ENCODE measurements at places on chromosomes 11 and 22.

DNA sequence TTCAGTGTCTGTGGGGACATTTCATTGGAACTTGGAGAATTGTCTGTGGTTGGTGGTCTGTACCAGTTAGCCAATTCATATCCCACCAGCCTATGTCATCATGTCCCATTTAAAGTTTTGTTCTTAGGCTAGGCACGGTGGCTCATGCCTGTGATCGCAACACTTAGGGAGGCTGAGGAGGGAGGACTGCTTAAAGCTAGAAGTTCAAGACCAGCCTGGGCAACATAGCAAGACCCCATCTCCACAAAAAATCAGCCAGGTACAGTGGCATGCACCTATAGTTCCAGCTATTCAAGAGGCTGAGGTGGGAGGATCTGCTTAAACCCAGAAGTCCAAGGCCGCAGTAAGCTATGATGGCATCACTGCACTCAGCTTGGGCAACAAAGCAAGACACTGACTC lies 55.6 kb upstream of the CCND1 start:
- no peak for DNase-seq

DNA sequence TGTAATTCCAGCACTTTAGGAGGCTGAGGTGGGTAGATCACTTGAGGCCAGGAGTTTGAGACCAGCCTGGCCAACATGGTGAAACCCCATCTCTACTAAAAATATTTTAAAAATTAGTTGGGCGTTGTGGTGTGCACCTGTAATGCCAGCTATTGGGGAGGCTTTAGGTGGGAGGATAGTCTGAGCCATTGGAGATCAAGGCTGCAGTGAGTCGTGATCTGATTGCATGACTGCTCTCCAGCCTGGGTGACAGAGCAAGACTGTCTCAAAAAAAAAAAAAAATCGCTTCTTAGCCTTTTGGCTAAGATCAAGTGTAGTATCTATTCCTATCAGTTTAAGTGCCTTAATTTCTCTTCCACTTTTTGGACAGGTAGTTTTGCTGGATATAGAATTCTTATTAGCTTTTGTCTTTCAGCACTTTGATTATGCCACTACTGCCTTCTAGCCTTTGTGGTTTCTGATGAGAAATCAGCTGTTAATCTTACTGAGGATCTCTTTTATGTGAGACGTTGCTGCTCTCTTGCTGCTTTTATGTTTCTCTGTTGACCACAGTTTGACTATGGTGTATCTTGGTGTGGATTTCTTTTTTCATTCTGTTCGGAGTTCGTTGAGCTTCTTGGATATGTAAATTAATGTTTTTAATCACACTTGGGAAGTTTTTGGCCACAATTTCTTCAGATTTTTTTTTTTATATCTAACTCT lies 24.7 kb downstream of the CHEK1 start:
- DNase-seq, result no peak

GRCh38 chr11:9251311-9251710 lies 13.8 kb downstream of the DENND5A start:
- DNase-seq, result no peak

- no peak for DNase-seq
These were observed 772 bp downstream of the SBF1 start for GRCh38 chr22:50473855-50474671.

GRCh38 chr22:31161386-31161785 lies 1.4 kb downstream of the RNF185 start:
- DNase-seq, result no peak

DNA sequence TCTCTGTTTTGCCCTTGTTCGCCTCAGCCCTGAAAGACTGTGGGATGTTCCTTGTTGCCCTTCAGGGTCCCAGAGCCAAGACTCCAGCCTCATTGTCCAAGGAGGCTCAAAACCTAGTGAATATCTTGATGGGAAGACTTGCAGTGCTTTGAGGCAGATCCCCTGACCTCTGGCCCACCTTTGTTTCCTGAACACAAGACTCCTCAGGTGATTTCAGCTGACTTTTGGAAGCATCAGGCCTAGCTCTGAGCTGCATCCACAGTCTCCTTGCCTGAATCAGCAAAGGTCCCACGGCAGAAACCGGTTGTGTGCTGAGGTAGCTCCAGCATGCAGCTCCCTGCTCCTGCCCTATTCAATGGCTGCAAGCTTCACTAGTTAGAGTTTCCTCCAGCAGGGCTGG lies 159.3 kb upstream of the B3GAT1 start:
- no peak for DNase-seq

DNA sequence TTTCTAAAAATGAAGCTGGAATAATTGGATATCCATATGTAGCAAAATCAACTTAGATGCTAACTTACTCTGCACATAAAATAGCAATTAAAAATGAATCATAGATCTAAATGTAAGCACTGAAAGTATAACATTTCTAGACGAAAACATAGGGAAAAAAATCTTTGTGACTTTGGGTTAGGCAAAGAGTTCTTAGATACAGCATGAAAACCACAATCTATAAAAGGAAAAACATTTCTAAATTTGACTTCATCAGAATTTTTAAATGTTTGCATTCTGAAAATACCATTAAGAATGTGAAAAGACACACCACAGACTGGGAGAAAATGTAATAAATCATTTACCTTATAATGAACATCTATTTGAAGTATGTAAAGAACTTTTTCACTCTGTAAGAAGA lies 128.8 kb downstream of the APIP start:
- no peak for DNase-seq

GRCh38 chr22:42635531-42635930 lies 4.9 kb downstream of the ATP5MGL start:
- no peak for DNase-seq

- DNase-seq, result no peak
These were observed 6.4 kb downstream of the FADD start for GRCh38 chr11:70209391-70209912.

GRCh38 chr11:66287211-66287888 lies 1.6 kb downstream of the YIF1A start:
- no peak for DNase-seq

DNA sequence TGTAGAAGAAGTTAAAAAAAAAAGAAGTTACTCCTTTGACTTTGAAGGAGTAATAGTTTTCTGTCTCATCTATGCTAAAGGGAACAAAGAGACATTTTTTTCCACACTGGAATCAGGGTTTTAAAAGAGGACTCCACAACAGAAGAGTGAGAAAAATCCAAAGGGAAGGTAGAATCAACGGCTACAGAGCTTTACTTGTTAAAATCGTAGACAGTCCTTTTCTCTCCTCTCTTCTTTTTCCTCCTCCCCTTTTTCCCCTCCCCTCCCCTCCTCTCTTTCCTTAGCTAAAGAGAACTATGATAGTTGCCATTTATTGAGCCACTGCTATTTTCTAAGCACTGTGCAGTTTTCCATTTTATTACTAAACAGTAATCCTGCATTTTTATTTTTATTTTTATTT lies 29.2 kb downstream of the DDIAS start:
- no peak for DNase-seq

DNA sequence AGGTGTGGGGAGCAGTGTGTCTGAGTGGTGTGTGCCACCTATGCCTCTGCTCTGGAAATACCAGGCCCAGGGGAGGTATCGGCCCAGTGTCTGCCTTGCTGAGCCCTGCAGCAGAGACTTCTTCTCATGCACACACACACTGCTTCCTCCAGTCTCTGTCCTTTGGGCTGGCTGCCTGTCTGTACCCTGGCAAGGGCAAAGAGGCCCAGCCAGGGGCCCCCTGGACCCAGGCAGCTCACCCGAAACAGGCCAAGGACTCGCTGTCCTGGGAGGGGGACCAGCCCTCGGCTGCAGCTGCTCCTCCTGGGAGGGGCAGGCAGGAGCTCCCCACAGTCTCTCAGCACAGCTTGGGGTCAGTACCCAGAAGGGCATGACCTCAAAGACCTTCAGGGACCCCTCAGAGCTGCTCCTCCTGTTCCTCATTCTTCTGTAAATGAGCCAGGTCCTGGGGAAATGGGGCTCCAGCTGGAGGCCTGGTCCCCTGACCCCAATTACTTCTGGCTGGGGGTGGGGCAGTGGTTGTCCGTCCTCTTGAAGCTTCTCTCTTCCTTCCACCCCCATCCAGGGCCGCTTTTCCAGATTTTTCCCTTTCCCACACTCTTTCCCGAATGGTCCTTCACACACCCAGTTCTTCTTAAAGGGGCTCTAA lies 24.5 kb upstream of the ALX4 start:
- DNase-seq, result no peak

DNA sequence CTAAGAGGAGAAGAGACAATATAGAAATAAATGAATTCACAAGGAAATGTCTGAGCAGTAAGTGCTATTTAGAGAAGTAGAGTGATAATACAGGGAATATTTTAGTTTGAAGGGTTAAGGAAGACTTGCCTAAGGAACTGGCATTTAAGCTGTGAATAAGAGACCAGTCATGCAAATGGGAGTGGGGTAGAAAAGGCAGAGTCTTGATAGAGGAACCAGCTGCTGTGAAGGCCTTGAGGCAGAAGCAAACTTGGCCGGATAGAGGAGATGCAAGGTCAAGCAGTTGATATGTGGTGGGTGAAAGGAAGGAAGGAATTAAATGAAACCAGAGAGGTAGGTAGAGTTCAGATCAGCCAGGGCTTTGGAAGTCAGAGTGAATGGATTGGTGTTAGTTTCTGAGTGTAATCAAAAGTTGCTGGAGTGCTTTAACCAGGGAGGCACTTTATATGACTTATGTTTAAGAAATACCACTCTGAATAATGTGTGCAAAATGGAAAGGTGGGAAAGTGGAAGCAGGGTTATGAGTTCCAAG lies 198.4 kb upstream of the SESN3 start:
- no peak for DNase-seq

DNA sequence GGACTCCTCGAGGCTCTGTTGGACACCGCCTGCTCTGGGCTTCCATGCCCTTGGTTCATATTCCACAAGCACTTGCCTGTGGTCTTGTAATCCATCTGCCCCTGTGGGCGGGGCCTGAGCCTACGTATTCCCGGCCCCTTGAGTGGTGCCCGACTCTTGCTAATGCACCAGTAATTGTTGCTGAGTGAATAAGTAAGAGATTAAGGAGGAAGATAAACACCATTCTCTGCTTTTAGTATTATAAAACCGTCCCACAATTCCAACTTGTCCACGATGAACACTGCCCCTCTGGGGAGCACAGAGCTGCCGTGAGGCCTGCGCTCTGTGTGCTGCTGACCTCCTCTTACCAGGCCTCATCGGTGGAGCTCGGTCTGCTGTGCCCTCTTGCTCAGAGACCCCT lies 50.3 kb downstream of the MICAL2 start:
- DNase-seq, result no peak

DNA sequence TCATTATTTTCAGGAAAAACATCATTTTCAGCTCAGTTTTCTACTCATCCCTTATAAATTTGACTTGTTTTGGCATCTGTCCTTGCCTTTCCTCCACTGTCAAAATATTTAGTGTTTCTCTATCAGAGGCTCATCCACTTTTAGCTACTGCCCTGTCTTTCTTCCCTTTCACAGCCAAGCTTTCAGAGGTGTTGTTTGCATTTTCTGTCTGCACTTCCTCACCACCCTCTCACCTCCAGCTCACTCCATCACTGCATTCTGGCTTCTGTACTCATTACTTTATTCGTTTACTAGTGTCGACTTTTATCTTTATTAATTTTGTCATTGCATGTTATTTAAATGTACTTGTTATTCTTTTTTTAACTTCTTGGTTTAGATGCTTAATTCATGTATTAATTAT lies 26.7 kb upstream of the NNMT start:
- DNase-seq, result no peak

- DNase-seq, result peak; percentile 66
These were observed at the start of the genes RIBC2 and SMC1B for GRCh38 chr22:45413368-45414211. RIBC2 (plus strand) TSS chr22:45413693; CDS start chr22:45413887, 194 bp downstream. SMC1B (minus strand) TSS chr22:45413599; CDS start chr22:45413567, 32 bp downstream.

DNA sequence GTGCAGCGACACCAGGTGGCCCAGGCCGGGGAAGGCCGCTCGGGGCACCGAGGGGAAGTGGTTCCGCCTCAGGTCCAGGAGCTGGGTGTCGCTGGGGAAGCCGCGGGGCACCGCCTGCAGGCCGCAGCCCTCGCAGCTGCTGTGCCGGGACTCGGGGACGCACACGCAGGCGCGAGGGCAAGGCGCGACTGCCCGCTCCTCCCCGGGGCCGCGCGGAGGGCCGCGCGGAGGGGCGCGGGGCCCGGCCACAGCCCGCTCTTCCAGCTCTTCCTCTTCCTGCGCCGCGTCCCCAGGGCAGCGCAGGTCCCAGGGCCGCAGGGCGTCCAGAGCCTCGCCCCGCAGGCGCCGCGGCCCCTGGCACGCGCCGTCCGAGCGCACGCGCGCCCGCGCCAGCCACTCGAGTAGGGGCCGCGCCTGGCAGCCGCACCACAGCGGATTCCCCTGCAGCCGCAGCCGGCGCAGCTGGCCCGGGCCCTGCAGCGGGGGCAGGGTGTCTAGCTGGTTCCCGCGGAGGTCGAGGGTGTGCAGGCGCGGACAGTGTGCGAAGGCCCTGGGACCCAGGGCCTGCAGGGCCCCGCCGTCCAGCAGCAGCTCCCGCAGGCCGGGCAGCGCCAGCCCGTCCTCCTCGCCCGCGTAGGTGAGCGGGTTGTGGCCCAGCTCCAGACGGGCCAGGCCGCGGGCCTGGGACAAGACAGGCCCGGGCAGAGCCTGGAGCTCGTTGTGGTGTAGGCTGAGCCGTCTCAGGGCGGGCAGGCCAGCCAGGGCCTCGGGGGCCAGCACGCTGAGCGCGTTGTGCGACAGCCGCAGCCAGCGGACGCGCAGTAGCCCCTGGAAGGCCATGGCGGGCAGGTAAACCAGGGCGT lies 2.8 kb downstream of the CHADL start:
- no peak for DNase-seq

DNA sequence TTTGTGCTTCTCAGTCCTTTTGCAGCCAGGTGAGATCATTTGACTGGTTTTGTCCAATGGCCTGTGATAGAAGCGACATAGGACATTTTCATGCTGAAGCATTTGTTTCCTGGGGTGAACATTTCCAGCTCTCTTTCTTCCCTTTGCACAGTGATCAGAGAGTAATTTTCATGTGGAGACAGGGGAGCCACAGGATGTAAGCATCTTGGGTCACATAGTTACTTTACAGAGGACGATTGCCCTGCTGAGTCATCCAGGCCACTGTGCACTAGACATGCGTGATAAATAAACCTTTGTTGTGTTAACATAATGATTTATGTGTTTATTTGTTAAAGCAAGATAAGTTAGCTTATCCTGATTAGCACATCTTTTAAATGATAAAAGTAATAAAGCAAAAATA lies 263.5 kb upstream of the CCDC179 start:
- no peak for DNase-seq

GRCh38 chr11:45076761-45077160 lies 69.7 kb upstream of the PRDM11 start:
- DNase-seq, result no peak

- DNase-seq, result no peak
These were observed 59.5 kb downstream of the NECTIN1 start for GRCh38 chr11:119669487-119669886.

DNA sequence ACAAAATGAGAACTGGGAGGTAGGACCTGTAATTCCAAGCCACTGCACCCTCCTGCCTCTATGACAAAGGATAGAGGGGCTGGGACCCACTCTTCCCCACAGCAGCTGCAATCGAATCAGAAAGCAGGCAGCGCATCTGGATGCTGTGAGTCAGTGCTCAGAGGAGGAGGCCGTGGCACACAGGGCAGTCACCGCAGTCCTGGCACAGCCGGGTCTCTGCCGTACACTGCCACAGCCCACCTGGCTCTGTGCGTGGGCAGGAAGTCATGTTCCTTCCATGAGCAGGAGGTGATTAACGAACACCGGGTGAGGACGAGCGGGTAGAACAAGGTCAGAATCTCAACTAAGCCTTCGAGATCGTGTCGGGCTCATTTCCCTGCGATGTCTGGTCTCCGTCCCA lies 30.2 kb upstream of the PPFIA1 start:
- DNase-seq, result no peak

All from SHP77 treated with DMSO at 0.1 percent for 48 hours (cell line).